Central memory CD8-positive, alpha-beta T cell (primary cell): ENCODE measurements at places on chromosomes 5 and 9.

- DNase-seq, result no peak
- H3K4me1 ChIP-seq, result no peaks in the 10 kb centered on the region
Observed at GRCh38 chr5:31221001-31221400, 27.5 kb downstream of the CDH6 start.

DNA sequence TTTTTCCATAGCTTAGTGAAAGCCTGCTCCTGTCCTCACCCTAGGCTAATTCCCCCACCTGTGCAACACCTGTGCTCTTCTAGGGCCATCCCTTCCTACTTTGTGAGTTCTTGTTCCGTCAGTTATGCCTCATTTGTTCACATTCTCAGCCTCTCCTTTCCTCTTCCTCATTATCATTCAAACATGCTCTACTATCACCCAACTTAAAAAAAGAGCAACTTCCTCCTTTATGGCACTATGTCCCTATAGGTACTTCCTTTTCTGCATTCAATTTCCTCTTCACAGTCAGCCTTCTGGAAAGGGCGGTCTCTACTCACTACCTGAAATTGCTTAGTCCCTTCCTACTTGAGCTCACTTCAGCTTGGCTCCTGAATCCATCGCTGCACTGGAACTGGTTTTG is 111.8 kb upstream of the LHFPL2 start:
- H3K4me3 ChIP-seq, result no peak overlapping the region
- H3K4me1 ChIP-seq, result peaks cover 8% of the 10 kb centered on the region
- no peak overlapping the region for H3K27ac ChIP-seq
- H3K27me3 ChIP-seq, result peaks cover 17% of the 10 kb centered on the region
- DNase-seq, result no peak

GRCh38 chr9:110807956-110808598 is 139.5 kb downstream of the MUSK start:
- no peak overlapping the region for H3K4me3 ChIP-seq
- no peaks in the 10 kb centered on the region for H3K4me1 ChIP-seq
- no peak for DNase-seq
- H3K27ac ChIP-seq, result no peak overlapping the region
- H3K27me3 ChIP-seq, result no peaks in the 10 kb centered on the region

- no peak for DNase-seq
- peaks cover 13% of the 10 kb centered on the region for H3K4me1 ChIP-seq
- no peaks in the 10 kb centered on the region for H3K36me3 ChIP-seq
- no peak overlapping the region for H3K4me3 ChIP-seq
Observed at GRCh38 chr9:76687861-76688391, 76.3 kb upstream of the PCA3 start.

GRCh38 chr9:99822109-99822805 is 572 bp downstream of the NR4A3 start:
- H3K36me3 ChIP-seq, result peaks cover 54% of the 10 kb centered on the region
- peaks cover 38% of the 10 kb centered on the region for H3K27me3 ChIP-seq
- peak overlapping the region; percentile 99 for H3K27ac ChIP-seq
- H3K4me1 ChIP-seq, result peaks cover 66% of the 10 kb centered on the region
- peak overlapping the region; percentile 99 for H3K4me3 ChIP-seq
- DNase-seq, result peak; percentile 62

- DNase-seq, result no peak
- no peak overlapping the region for H3K4me3 ChIP-seq
- H3K27me3 ChIP-seq, result peaks cover 5% of the 10 kb centered on the region
Observed at GRCh38 chr9:73180403-73180802, 28.7 kb downstream of the ANXA1 start.

DNA sequence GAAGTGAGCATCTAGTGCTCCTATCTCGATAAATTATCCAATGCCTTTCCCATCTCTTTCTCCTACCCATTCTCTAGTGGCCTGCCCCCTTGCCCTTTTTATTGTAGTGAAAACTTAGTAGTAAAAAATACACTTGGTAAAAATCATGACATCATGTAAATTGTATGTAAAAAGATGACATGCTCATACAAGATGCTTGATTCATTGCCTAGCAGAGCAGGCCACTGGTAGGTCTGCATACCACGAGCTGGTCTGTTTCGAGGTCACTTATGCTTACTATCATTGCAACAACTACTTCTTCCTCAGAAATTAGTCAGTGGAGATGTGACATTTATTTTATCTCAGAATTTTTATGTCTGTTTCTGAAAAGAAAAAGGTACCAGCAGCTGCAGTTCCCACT is 177.3 kb downstream of the C9orf152 start:
- no peak for DNase-seq
- H3K27me3 ChIP-seq, result peaks cover 21% of the 10 kb centered on the region
- H3K4me3 ChIP-seq, result no peak overlapping the region
- H3K4me1 ChIP-seq, result no peaks in the 10 kb centered on the region
- no peak overlapping the region for H3K27ac ChIP-seq
- no peaks in the 10 kb centered on the region for H3K36me3 ChIP-seq

- H3K27ac ChIP-seq, result peak within 1 kb of the TSS; percentile 74
- H3K36me3 ChIP-seq, result peaks cover 4% of the 10 kb centered on the region
- peaks cover 11% of the 10 kb centered on the region for H3K27me3 ChIP-seq
- peak; percentile 45 for DNase-seq
- H3K4me1 ChIP-seq, result peaks cover 21% of the 10 kb centered on the region
Observed at GRCh38 chr5:10563945-10564837, at the start of gene ANKRD33B. ANKRD33B (plus strand) TSS chr5:10564070; CDS start chr5:10564468, 398 bp downstream.
